Right lobe of liver (tissue), 6 donors: ENCODE measurements at places on chromosomes 11 and 22. TPM values are rescaled to one million over a fixed set of nuclear protein-coding genes. Genes with fewer than 3 reads are reported as not detected.

The OR6T1 gene
- not detected for total RNA-seq

The FOLR3 gene
- total RNA-seq = not detected

The CRYAB gene
- total RNA-seq = 10.4 TPM

The FOLH1 gene
- total RNA-seq = 17.1 TPM

The TBC1D10A gene
- 12.6 TPM for total RNA-seq

The CD6 gene
- total RNA-seq = 0.39 TPM

The P2RY2 gene
- 3.2 TPM for total RNA-seq

The OR2AT4 gene
- total RNA-seq = not detected

The RAG2 gene
- total RNA-seq = not detected

The KCNK4 gene
- total RNA-seq = not detected

The LIPT2 gene
- 0.89 TPM for total RNA-seq

The SIRT3 gene
- 9.2 TPM for total RNA-seq

The OR5P2 gene
- not detected for total RNA-seq

The POU2AF2 gene
- total RNA-seq = not detected

The MYO18B gene
- not detected for total RNA-seq

The KIF18A gene
- 0.15 TPM for total RNA-seq

The GAB4 gene
- not detected for total RNA-seq

The OR8J1 gene
- total RNA-seq = not detected

The NELL1 gene
- total RNA-seq = not detected

The TP53I11 gene
- 22.1 TPM for total RNA-seq

The EIF3M gene
- 254 TPM for total RNA-seq

The CCDC116 gene
- total RNA-seq = not detected

The OR8A1 gene
- total RNA-seq = not detected

The IGSF22 gene
- total RNA-seq = not detected

The FREY1 gene
- total RNA-seq = not detected

The CYB5R3 gene
- total RNA-seq = 161 TPM

The JHY gene
- total RNA-seq = 0.29 TPM

The ENTHD1 gene
- total RNA-seq = not detected

The APOBEC3B gene
- 1.2 TPM for total RNA-seq

The ACTN3 gene
- not detected for total RNA-seq

The APOL4 gene
- 1.5 TPM for total RNA-seq

The CASP1 gene
- total RNA-seq = 5.5 TPM

The BEST1 gene
- 0.55 TPM for total RNA-seq

The GLYATL1 gene
- 399 TPM for total RNA-seq

The PKDREJ gene
- not detected for total RNA-seq

The OR10G7 gene
- not detected for total RNA-seq

The CATSPERZ gene
- not detected for total RNA-seq

The OR8D4 gene
- not detected for total RNA-seq

The INSC gene
- total RNA-seq = 0.44 TPM
